ENCODE measurements at places on chromosomes 7 and 10. TPM values are rescaled to one million over a fixed set of nuclear protein-coding genes. Genes with fewer than 3 reads are reported as not detected.

Gene VSTM2A
- not detected for polyA plus RNA-seq

Gene CALN1
- not detected for polyA plus RNA-seq

Gene TMEM196
- not detected for polyA plus RNA-seq

Gene SPDYE2B
- not detected for polyA plus RNA-seq

Measured in IMR-90 (cell line).